Osteocyte (in vitro differentiated cells): ENCODE measurements at places on chromosomes 2 and 18. TPM values are rescaled to one million over a fixed set of nuclear protein-coding genes. Genes with fewer than 3 reads are reported as not detected.

DAW1 gene
- total RNA-seq, result not detected in 2 replicates

TEKT4 gene
- not detected in 2 replicates for total RNA-seq

- no peak for DNase-seq
- no peak overlapping the region for H3K4me3 ChIP-seq
- H3K27ac ChIP-seq, result peak overlapping the region; percentile 10
- no peaks in the 10 kb centered on the region for H3K36me3 ChIP-seq
Observed at GRCh38 chr2:127159543-127159942, 52.6 kb upstream of the BIN1 start.

DNA sequence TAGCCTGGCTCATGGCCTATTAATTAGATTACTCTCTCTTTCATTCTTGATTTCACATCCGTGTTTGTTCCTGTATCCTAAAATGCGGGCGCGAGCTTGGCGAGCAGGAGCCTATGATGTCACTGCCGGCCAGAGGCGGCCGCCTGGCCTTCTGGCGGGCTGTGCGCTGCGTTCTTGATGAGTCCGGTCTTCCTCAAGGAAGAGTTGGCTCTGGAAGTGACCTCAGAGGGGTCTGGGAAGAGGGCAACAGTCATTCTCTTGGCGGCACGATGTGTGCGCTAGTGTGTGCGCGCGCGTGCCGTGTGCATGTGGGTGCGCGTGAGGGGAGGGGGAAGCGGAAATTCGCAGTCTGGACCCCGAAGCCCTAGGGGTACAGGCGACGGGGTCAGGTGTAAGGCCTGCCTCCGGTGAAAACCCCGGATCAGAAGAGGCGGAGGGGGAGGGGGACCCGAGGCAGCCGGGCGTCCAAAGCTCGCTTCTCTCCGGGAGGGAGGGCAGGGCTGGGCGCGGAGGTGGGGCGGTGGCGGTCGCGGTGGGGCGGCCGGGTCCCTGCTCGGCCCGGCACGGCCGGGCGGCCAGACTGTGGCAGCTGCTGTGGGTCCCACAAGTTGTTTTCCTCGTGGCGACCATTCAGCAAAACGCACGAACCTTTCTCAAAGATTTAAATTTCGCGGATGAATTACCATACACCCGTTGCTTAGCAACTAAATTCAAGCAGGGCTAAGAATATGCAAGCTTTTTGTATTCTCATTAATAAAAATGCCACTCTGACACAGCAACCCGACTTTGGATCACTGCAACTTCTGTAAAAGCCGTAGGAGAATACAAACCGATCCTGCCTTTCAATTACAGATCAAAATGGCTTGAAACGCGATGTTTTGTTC, 8.4 kb downstream of the POU3F3 start:
- DNase-seq, result peak; percentile 81
- peaks cover 40% of the 10 kb centered on the region for H3K4me1 ChIP-seq
- peaks cover 6% of the 10 kb centered on the region for H3K36me3 ChIP-seq

DNA sequence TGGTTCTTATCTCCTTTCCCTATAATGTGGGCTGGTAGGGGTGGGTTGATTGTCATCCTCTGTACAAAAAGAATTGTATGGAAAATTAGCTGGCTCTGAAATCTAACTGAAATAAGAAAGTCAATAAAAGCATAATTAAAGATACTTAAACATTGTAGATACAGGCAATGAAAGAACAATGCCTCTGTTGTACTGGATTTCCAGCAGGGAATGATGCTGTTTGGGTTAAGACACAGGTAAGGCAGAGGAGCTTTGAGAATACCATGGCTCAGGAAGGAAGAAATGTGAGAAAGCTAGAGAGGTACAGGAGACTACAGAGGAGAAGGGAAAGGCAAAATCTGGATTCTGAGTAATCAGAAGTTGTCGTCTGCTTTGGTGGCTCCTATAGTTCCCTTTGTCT, 10.1 kb downstream of the DTNA start:
- H3K27ac ChIP-seq, result no peak overlapping the region
- H3K27me3 ChIP-seq, result no peaks in the 10 kb centered on the region
- H3K4me1 ChIP-seq, result no peaks in the 10 kb centered on the region

DNA sequence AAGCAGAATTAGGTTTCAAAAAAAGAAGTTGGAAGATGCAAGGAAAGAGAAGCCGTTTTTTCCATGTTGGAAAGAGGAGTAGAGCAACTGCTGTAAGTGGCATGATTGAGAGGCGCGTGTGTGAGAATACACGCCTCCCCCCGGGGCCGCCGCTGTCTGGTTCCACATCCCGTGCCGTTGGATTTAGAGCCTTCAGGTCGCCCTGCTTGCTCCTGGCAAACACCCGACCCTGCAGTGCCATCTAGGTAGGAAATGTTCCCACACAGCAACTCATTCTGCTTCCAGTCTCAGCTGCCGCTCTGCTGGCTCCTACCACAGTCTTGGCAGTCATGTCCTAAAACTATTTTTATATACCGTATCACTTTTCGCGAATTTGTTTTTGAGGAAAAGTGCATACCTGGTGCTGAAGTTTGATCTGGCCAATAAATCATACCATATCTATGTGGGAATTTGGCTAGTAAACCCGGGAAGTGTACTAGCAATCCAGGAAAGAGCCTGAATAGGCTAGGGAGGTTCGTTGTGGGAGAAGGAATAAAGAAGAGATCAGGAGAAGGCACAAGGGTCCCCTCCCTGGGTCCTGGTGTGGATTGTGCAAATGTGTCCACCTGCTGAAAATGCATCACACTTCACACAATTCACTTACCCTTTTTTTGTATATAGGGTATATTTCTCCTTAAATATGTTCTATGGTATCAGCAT, 372.7 kb downstream of the FBXO15 start:
- DNase-seq, result no peak
- no peaks in the 10 kb centered on the region for H3K4me1 ChIP-seq
- H3K27ac ChIP-seq, result no peak overlapping the region
- H3K27me3 ChIP-seq, result peaks cover 5% of the 10 kb centered on the region
- no peak overlapping the region for H3K4me3 ChIP-seq
